ENCODE measurements at places on chromosomes 2 and 18. TPM values are rescaled to one million over a fixed set of nuclear protein-coding genes. Genes with fewer than 3 reads are reported as not detected.

Gene CD8A
- total RNA-seq: under 0.01 TPM

Gene HRH4
- total RNA-seq: not detected

Gene GKN2
- total RNA-seq: not detected

DNA sequence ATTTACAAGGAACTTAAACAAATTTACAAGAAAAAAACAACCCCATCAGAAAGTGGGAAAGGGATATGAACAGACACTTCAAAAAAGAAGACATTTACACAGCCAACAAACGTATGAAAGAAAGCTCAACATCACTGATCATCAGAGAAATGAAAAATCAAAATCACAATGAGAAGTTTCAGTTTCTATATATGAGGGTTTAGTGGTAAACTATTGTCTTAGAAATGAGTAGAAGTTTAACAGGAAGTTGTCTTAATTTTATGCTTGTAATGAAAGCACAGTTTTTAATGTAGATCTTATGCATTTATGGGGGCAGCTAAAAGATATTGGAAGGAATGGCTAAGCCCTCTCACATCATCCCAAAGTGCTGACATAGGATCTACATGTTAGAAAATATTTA is 325.4 kb downstream of the ERBB4 start:
- DNase-seq: no peak

- DNase-seq: no peak
Observed at GRCh38 chr2:156191527-156191926, 141.0 kb downstream of the NR4A2 start.

DNA sequence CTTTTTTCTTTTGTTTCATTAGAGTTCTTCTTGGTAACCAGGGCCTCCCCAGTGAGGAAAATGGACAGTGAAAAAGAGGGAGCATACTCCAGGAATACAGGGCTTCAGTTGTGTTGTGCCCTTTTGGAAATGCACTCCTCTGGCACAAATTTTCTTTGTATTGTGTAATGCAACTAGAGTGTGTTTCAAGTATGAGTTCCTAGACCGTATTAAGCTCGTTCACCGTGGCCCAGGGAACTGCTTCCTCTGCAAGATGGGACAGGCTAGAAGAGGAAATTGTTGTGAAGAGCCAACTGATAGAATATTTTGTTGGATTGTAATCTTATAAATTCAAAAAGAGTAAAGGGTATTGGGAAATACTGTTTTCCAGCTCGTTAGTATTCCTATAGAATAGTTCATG is 137.2 kb upstream of the TTC39C start:
- DNase-seq: no peak

GRCh38 chr2:182826064-182826463 is 40.4 kb downstream of the FRZB start:
- DNase-seq: no peak

DNA sequence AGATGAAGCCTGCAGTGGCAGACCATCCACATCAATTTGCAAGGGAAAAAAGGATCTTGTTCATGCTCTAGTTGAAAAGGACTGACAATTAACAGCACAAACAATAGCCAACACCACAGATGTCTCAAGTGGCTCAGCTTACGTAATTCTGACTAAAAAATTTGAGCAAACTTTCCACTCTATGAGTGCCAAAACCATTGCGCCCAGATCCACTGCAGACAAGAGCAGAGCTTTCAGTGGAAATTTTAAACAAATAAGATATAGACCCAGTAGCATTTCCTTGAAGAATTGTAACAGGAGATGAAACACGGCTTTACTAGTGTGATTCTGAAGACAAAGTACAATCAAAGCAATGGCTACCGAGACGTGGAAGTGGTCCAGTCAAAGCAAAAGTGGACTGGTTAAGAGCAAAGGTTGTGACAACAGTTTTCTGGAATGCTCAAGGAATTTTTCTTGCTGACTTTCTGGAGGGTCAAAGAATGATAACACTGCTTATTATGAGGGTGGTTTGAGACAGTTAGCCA is 12.0 kb upstream of the ZNF396 start:
- DNase-seq: no peak

DNA sequence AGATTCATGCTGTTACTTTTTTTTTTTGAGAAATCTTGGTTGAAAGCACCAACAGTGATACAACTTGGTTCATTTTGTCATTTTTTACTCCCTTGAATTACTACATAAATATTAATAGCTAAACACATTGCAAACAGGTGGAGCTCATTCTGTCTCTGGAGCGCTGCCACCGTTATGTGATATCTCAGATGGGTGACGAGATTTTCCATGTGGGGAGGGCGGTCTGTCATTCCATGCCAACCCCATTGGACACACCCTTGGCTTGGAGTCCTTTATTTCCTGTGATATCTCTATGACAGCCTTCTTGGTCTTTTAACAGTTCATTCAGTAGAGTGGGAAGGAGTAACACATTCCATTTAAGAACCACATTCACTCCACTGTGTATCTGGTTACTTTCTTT is 794.8 kb downstream of the SATB2 start:
- DNase-seq: no peak

GRCh38 chr2:207901829-207902228 is 123.5 kb downstream of the PLEKHM3 start:
- DNase-seq: no peak

DNA sequence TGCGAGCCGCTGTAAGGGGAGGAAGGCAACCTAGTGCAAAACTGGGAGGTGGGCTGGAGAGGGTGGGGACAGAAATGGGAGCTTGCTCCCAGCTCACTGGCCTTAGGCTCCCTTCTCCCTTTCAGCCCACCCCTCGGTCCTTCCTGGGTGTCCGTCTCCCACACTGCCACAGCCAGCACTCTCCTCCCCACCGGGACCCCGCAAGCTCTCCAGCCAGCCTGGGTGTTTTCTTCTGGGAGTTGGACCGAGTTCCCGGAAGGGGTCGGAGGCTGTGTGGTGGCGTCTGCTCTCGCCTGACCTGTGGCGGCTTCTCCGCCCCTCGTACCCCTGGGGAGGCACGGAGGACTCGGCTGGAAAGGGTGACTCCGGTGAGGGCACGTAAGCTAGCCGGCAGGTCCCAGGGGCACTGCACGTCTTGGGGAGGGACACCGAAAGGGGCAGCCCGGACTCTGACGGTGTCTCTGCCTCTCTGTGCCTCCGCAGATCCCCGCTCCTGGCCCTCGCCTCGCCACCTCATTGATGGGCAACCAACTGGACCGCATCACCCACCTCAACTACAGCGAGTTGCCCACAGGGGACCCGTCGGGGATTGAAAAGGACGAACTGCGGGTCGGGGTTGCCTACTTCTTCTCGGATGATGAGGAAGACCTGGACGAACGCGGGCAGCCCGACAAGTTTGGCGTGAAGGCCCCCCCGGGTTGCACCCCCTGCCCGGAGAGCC is 1.1 kb downstream of the LRATD1 start:
- DNase-seq: no peak

All from dermis microvascular lymphatic vessel endothelial cell (primary cell).